ENCODE measurements at places on chromosomes 3 and 15.
A peak's percentile ranks its signal among the peaks of the same experiment; 100 is the strongest.

- no peak for DNase-seq
These were observed 55.6 kb downstream of the SLC6A6 start for GRCh38 chr3:14457999-14458398.

DNA sequence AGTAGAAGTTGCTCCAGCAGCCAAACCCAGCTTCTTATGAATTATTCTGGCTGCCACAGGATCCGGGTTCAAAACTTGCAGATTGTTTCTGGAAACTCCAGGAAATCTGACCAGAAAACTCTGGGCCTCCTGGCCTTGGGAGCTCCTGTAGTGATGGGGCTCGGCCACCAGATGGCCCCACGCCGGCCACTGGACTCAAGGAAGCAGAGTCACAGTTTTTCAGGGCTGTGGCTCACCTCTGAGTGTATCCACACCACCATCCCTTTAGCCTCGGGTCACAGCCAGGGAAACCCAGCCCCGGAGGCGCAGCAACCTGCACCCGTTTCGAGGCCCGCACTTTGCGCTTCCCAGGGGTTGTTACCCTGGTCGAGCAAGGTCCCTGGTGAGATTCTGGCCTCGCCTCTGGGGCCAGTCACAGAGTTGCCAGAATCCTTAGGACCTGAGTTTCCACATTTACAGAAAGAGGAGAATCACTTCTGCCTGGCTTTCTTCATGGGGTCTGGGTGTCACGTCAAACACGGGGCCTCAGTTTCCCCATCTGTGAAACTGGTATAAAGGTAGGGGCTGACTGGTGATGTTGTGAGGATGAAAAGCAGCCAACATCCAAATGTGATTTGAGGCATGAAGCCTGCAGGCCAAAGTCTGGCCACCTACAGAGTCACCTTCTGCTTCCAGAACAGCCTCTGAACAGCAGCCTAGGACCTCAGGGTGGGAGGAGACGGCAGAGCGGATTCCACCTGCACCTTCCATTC is 53.5 kb upstream of the LCTL start:
- peak; percentile 17 for DNase-seq

GRCh38 chr3:135140591-135140990 is 345.5 kb downstream of the EPHB1 start:
- DNase-seq, result no peak

DNA sequence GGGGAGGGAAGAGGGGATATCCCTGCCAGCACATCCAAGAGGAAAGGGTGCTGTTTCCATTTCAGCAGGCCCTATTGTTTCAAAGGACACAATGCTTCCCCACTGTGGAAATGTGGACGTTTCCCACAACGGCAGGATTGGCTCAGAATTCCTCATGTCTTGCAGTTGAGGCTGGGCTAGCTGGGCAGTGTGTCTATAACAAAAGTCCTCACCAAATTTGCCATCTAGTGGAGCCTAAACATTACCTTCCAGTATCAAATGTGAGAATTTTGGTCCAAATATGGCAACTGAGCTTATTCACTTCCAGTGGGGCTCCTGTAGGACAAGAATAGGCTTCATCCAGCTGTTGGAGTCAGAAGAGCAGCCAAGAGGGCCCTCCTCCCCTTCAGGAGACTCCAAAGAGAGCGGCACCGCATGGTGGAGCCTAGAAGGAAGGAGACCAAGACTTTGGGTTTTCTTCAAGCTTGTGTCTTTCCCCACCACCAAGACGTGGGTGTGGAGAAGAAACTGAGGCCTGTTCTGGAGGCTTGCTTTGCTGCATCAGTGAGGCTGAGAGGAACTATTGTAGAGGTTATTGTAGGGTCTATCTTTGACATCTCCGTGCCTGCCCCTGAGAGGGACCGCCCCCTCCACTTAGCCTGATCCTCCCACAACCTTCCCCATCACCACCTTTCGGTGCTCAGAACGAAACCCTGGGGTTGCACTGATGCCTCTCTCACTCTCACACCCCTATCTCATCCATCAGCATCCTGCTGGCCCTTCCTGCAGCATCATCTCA is 45.3 kb upstream of the SLCO2A1 start:
- DNase-seq, result no peak

Measured in CD4-positive, alpha-beta T cell treated with Interleukin-10 for 1 hour (primary cell).